Fibroblast of skin of abdomen (primary cell): ENCODE measurements at places on chromosomes 16 and 17.

DNA sequence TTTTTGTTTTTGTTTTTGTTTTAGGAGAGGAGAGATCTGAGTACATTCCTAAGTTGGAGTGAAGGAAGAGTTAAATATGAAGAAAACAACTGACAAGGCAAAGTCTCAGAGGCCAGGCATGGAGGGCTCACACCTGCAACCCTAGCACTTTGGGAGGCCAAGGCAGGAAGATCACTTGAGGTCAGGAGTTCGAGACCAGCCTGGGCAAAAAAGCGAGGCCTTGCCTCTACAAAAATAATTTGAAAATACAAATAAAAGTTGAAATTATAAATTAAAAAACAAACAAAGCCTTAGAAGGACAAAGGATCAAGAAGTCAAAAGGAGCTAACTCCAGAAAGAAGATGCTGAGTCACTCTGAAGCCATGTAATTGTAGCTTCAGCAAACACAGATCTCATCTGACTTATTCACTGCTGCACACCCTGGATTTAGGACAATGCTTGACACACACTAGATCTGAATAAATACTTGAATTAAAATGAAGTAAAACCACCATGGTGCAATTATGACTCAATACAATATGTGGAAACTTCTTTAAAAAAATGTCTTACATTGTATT is 9.1 kb downstream of the CEP20 start:
- DNase-seq: peak; percentile 91

DNA sequence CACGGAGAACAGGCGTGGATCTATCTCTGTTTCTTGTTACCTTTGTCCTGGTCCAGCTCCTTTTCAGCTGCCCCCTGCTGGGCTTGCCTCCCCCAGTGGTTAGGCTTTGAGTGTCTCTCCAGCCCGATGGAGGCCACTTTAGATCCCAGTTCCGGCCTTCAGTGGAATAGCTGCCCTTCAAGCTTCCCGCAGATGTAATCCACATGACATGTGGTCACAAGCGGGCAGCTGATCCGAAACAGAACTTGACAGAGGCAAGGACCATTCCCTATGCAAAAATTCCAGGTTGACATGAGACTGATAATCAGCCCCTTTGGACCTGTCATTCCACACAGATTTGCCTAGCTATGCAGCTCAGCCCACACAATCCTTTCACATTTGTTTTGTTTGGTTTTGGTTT is 40.6 kb upstream of the AQP8 start:
- no peak for DNase-seq

DNA sequence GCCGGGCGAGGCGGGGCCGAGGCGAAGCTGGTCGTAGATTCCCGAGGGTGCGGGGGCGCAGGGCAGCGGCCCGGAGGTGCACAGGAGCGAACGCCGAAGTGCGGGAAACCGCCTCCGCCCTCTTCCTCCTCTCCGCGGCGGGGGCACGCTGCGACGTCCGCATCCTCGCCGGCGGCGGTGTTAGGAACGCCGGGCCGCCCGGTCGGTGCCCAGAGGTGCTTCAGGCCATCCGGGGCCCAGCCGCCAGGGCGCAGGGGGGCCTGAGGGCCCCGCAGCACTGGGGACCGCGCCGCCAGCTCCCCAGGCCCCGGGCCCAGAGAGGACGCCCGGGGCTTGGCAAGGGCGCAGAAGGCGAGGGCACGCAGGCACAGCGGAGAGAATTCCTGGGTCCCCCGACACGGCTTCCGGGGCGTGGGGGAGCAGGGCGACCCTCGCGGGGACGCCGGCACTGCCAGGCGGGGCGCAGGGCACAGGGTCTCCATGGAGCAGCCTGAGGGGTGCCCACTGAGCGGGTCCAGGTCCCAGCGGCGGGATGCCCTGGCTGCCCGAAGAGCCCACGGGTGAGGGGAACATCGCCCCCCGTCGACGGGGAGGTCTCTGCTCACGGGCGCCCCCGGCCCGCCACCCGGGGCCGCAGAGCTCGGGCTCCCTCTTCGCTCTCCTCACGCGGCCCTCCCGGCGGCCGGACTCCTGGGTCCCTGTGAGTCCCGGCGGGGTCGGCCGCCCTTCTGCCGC is 576 bp downstream of the EPOP start:
- no peak for DNase-seq

- peak; percentile 77 for DNase-seq
Measured at GRCh38 chr16:83110269-83110668, 483.5 kb downstream of the CDH13 start.

DNA sequence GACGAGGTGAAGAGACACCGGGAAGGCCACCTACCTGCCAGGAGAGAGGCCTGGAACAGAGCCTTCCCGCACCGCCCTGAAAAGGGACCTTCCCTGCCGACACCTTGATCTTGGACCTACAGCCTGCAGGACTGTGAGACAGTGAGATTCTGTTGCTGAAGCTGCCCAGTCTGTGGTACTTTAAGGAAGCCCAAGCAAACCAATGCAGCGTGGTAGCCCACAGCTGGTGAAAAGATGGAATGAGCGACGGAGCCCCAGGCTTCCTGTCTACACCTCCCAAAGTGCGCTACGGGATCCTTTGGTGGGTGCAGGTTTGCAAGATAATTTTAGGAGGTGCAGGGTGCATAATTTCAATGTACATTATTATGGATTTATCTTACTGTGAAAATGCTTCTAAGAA is 33.9 kb downstream of the TNFRSF13B start:
- no peak for DNase-seq

- no peak for DNase-seq
Measured at GRCh38 chr17:68248891-68249290, 1.0 kb downstream of the AMZ2 start.

DNA sequence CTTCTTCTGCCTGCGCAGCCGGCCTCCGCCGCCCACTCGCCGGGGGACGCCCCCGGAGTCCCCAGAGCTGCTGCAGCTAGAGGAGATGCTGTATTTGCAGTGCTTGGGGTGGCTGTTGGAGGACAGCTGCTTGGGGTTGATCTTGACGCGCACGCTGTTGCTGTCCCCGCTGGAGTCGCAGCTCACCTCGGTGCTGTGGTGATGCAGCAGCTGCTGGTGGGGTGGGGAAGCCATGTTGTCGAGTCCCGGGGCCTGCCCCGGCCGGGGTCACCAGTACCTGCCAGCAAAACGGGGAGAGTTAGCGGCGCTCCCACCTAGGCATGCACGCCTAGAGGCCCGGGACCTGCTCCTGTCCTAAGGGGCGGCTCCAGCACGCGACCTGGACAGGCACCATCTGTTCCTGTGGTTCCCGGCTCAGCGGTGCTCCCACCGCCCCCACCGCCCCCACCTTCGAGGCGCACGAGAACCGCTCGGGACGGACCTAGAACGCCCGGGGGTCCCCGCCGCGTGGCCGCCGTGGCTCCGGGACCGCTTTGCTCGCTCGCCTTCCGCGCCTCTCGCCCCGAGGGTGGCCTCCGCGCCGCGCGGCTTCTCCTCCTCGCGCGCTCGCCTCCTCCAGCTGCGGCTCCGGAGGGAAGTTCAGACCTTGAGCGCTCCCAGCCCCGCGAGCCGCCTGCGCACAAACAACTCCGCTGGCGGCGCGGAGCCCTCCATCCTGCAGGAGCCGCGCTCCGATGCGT is 863 bp downstream of the ADCY9 start:
- peak; percentile 68 for DNase-seq

DNA sequence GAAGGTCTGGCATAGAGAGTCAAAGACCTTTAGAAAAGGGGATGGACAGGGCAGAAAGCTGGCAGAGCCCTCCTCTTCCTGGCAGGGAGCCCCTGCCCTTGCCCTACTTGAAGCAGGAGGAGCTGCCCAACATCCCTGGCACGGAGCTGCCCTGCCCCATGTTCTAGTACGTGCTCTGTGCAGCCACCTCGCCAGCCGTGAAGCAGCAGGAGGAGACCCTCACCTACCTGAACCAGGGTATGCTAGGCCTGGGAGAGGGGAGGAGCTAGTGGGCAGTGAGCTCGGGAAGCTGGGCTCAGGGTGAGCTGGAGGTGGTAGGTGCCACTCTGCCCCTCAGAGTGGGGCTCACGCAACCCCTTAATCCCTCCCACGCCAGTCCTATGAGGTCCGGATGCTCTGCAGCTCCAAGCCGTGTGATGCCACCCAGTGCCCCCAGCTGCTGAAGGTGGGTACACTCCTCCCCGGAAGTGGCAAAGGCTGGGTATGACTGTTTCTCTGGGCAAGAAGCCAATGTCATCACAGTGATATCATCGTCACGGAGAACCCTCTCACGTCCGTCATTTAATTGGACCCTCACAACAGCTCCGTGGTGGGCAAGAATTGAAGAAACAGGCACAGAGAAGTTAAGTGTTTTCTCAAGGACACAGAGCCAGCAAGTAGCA is 12.7 kb upstream of the STAC2 start:
- DNase-seq: no peak

DNA sequence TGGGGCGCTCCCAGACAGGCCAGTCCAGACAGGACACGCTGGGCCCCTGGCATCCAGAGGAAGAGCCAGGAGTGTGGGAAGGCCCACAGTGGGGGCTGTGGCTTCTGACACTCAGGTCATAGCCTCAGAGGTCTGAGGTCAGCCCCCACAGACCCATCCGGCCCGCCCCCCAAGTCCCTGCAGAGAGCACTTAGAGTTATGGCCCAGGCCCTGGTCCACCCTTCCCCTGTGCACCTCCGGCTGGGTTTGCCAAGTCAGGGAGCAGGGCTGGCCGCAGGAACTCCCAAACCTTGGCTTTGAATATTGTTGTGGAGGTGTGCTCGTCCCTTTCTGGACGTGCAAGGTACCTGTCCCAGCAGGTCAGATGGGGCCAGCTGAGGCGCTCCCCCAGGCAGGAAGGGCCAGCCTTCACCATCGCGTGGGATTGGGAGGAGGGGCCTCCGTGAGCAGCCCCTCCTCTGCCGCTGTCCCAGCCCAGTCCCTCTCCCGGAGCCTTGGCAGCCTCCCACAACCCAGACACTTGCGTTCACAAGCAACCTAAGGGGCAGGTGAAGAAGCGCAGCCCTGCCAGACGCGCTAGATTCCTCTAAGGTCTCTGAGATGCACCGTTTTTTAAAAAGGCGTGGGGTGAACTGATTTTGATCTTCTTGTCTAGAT is 74.6 kb downstream of the SOCS1 start:
- DNase-seq: no peak

- DNase-seq: no peak
Measured at GRCh38 chr17:8131844-8132441, 8.0 kb upstream of the HES7 start.

DNA sequence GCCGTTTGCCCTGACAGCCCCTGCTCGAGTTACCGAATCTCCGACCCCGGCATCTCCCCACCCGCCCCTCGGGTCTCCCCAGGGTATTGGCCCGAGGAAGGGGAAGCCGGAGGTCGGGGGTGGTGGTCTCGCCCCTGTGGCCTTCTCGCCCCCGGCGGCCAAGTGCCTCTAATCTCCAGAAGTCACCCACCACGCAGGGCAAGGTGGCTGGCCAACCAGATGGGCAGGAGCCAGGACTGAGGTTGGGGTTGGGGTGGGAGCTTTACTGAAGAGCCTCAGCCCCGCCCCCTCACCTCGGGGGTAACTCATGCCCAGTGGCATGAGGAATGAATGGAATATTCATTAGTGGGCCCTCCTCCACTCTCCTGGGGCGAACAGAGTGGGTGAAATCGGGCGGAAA is 637 bp downstream of the DHRS11 start:
- DNase-seq: no peak

DNA sequence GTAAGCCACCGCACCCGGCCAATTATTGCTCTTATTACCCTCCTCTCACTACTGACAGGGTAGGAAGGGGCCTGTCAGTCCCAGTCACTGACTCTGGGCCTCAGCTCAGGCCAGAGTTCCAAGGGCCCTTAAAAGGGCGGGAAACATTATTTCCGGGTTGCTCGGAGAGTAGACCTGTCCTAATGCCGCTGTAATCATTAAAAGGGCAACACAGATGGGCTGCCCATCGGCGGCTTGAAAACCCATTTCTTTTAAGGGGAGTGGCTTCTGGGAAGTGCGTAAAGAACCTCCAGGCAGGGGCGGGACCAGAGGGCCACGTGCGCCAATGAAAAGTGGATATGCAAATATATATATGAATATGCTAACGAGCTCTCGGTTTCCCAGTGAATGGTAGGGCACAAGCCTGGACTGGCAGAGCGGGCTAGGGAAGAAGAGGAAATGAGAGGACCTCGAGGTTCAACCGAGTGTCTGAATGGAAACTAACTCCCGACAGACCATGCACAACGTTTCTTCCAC is 26.6 kb downstream of the PIPOX start:
- peak; percentile 5 for DNase-seq

DNA sequence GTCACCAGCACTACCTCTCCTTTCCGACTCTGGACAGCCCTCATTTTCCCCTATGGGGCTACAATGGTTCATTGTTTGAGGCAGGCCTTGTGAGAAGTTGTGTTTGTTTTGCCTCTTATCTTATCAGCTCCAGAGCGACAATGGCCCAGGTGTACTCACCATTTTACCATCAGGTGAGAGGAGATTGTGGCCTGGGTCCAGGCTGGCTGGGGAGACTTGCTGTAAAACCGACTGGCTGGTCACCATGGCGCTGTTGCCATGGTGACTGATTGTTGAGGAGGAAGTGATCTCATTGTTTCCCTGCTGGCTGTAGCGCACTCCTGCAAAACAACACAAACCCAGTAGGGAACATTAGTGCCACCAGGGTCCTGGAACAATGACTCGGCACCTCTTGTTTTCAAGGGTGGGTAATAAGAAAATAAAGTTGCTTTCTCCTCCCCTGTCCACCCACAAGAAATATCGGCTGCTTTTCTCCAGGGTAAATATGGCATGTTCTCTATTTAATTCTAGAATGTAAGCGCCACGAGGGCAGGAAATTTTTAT is 34.4 kb downstream of the HNF1B start:
- DNase-seq: peak; percentile 20
